Left kidney (tissue), 8 donors: ENCODE measurements at places on chromosomes 11 and 22. TPM values are rescaled to one million over a fixed set of nuclear protein-coding genes. Genes with fewer than 3 reads are reported as not detected.
A peak's percentile ranks its signal among the peaks of the same experiment; 100 is the strongest.

DNA sequence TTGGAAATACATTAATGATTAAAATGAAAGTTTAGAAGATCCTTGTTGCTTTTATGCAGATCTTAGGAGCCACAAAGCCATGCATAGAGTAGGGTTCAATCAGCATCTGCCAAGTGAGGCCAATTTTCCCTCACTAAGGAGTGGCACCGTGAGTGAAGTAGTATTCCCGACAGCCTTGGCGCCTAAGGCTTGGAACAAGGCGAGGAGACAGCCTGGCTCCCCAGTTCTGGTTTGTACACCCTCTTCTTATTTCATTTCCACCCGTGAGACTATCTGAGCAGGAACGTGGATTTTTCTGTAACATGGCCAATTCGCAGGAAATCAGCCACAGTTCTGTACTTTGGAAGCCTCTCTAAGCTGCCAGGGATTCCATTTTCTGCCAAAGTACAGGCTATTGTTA lies 22.6 kb downstream of the FADS2 start:
- DNase-seq = no peak

- no peak for DNase-seq
These were observed 515 bp downstream of the BACE1 start for GRCh38 chr11:117315285-117316196.

DNA sequence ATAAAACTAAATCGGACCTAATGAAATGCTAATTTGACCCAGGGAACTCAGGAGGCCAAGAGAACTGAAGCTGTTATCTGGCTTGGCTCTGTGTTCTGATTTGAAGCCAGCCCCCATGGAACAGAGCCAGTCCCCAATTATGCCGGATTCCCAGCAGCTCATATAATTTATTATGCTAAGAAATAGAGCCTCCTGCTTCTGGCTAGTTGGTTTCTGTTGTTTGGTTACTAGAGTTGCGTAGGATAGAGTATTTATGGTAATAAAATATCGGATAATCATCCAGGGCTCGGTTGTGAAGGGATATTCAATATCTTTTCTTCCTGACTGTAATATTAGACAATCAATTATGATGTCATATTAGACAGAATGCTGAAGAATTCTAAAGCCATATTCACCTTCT lies 120.4 kb upstream of the TTC12 start:
- DNase-seq = no peak

DNA sequence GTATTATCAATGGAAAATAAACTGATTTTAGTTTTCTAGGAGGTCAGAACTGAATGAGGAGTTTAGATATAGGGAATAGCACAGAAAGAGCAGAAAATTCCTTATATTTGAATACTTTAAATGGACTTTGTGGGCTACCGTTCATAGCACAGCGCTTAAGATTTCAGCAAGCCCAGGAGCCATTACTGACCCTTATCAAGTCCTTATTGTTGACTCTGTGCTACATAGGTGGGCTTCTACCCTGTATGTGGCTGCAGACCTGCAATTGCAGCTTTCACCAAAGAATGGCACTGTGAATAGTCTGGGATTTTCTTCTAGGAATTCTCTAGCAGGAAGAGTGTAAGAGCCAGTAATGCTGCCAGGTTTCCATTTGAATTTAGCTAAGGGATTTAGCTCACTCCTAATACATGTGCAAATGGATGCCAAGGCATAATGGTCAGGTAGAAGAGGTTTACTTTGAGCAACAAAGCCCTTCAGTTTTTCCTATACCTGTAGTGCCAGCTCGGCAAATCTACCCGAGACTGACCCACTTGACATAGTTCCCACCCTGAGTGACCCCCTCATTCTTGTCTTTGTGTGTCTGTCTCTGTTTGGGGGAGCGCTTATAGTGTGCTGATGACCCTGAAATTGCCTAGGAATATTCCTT lies 42.5 kb upstream of the DLAT start:
- DNase-seq = no peak

DNA sequence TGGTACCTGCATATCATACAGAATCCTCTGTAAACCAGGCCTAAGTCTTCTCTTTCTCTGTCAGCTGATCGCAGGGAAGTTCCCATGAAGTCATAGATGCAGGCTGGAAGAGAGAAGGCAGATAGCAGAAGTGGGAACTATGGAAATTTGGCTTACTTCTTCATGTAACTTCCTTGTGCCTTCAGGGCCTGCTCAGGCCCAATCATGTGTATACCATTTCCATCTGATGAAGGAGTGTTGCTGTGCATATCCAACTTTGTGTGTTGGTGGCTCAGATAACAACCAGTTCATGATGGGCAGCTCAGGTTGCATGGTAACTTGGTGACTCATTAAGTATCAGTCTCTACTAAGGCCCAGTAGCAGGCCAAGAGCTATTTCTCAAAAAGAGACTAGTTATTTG lies 53.1 kb upstream of the CEP295 start:
- no peak for DNase-seq

- no peak for DNase-seq
These were observed 96.9 kb upstream of the PITPNB start for GRCh38 chr22:28015676-28016601.

DNA sequence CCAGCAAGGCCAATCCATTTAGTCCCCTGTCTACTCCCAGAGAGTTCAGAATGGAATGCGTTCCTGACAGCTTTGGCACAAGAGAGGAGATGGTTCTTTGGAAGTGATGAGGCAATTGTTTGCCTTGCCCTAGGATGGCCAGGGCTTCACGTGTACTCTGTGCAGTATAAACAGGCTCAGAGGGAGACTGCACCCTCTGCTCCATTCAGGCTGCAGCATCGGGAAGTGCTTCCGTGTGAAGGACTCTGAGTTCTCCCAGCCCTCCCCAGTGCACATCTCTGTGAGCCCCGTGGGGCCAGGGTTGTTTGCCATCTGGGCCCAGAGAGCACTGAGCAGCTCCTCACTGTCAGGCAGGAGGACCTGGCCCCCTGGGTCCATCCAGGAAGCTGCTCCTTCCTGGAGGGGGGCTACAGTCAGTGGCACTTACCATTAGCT lies 215.3 kb upstream of the TBCEL start:
- no peak for DNase-seq

GRCh38 chr22:43465291-43466015 lies 53.6 kb downstream of the MPPED1 start:
- no peak for DNase-seq

- no peak for DNase-seq
These were observed 419.2 kb downstream of the TENM4 start for GRCh38 chr11:79021601-79022000.

DNA sequence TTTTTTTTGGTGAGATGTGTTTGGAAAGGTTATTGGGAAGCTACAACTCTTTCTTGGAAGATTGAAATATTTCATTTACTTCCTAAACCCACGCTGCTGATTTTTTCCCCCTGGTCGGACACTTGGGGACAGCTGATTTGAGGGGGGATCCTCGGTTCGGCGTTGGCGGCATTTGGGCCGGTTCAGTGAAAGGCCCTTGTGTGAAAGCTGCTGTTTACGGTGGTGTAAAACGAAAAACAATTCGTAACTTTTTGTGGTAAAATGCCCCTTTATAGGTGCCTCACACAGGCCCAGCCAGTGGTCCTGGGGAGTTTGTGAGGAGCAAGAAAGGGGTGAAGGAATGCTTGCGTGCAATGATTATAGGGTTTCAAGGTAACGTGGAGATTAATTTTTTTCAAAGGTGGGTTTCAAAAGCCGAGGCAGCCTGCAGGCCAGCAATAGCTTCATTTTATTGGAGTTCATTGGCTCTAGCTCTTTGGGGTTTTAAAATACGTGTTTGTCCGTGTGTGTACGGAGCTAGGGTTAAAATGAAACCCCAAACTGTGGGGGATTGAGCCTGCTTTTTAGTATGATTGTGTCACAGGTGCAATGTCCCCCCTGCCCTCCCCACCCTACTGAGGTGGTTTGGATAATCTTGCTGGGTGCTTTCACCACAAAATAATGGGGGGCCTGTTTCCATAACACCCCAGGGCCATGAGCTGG lies 77.2 kb upstream of the PPARA start:
- DNase-seq = no peak

GRCh38 chr11:44229098-44229497 lies 80.8 kb downstream of the ALX4 start:
- no peak for DNase-seq

GRCh38 chr11:70043482-70043881 lies 34.6 kb upstream of the ANO1 start:
- DNase-seq = no peak

DNA sequence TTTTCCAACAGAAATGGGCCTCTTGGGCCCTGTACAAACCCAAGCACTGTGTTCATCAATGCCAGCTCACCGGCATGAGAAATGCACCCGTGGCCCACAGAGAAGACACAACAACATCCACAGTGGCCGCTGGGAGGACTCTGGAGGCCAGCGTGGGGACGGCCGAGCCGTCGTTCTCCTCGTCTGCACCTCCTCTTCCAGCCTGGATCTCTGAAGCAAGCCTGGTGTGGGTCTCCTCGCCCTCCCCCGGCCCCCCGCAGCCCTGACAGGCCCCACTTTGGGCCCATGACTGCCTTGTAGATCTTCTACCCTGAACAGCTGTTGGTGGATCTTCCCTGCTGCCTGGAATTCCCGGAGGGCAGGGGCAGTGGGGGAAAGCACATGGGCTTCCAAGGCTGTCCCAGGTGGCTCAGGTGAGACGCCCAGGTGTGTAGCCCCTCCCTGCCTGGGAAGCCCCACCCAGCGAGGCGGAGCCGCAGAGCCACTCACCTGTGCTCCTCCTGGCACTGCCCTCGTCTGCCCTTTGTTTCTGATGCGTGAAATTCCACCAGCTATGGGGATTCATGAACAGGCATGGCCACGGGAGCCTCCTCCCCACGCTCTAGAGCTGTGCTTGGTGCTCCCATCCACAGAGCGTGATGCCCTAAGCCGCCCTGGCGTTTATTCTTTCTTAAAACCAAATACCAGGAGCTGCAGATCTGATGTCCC lies 225.9 kb downstream of the BRD1 start:
- no peak for DNase-seq

- DNase-seq = no peak
These were observed 78.6 kb upstream of the SHANK2 start for GRCh38 chr11:71330996-71331395.

- DNase-seq = no peak
These were observed 177.1 kb downstream of the LRRC4C start for GRCh38 chr11:41282395-41282794.

DNA sequence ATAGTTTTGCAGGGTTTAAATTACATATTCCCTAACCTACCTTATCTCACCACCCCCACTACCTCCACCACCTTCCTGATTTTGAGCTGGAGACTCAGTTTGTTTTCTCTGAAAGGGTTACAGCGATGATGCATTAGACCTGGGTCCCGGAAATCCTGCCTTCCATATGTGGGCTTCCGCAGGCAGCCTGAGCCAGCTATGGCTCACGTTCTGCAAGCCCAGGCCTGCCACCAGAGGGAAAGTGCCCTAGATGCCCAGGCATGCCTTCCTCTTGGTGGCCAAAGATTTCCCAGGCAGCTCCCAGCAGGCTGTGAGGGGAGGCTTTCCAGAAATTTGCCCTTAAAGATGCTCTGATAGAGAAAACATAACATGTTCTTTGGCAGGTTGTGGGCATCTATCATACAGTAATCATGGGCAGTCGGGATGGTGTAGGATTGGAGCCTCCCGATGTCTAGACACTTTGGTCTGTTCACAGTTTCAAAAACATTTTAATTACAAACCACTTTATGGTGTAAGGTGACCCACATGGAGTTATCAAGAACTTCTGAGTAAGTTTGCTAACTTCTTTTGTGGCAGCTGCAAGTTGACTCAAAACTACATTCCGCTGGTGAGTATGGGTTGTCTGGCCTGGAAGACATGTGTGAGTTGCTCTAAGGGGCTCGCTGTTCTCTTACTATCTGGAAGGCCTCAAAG lies 79.3 kb downstream of the MICAL2 start:
- no peak for DNase-seq

- DNase-seq = no peak
These were observed 59.6 kb downstream of the THAP12 start for GRCh38 chr11:76321340-76321739.

DNA sequence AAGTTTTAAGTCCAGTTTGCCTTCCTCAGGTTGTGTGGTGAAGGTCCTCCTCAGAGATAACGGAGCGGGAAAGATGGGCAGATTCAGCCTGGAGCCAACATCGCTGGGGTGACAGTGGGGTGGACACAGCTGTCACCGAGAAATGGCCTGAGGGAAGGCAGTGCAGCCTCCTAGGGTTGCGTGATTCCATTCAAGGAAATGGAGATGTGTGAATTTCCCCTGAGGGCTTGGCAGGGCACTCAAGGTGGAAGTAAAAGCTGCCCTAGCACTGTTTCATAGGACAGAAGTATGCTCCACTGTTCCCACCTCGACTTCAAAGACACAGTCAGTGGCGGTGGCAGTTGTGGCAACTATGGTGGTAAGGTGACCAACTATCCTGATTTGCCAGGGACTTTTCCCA lies 15.4 kb upstream of the CAT start:
- DNase-seq = no peak

DNA sequence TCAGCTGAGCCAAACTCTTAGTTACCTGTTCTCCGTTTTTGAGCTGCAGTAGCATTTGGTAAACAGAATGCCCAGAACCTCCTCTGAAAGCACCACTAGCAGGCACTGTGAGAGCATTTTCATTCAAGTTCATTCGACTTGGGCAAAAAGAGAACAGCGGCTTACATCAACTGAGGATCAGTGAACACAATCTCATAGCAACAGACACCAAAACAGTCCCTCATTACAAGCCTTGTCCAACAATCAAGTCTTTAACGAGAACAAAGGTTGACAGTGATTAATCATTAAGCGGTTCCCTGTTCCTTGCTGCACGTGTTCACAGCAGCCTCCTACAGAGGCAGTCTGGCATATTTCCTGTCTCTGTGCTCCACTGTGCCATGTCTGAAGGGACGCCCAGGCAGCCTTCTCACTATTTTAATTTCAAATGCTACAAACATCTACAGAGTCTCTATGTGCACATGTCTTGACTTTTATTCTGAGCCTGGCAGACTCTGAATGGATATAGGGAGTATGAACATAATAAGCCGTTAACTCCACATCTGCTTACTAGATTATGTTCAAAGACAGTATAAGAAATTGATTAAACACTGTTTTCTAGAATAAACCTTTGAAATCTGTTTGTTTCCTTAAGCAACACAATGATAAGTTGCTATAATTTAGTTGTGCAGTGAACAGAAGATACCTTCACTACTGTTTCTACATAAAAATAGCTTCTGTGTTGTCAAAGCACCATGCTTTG lies 88.3 kb upstream of the MTMR2 start:
- peak; percentile 90 for DNase-seq

DNA sequence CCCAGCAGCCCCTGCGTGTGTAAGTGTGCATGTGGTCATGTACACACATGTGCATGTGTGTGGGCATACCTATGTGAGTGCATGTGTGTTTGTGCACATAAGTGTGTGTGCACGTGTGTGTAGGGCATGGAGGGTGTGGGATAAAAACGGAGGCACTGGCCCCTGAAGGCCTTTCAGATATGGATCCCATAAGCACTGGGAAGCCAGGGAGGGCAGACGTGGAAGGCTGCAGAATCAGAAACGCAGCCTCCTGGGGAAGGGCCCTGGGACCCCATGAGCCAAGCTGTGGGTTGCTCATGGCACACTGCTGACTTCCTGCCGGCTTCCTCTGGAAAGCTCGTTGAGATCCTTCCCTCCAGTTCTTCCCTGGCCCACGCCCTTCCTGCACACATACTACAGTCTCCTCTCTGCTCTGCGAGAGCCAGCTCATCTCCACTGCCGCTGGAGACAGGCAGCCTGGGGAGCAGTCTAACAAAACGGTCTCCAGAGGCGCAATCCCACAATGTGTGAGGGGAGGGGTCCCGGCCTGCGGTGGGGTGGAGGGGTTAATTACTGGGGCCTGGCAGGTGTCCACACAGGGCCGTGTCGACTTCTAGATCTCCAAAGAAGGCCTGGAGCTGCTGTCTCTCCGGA lies 435.2 kb upstream of the B3GAT1 start:
- no peak for DNase-seq

Gene NOL12
- polyA plus RNA-seq = 19.9 TPM

Gene KCNJ11
- polyA plus RNA-seq = 2.6 TPM

Gene C11orf97
- polyA plus RNA-seq = 0.20 TPM

Gene ZP1
- polyA plus RNA-seq = 0.30 TPM

Gene FGF3
- not detected for polyA plus RNA-seq

Gene SHISAL1
- polyA plus RNA-seq = 2.3 TPM

Gene EFCAB6
- polyA plus RNA-seq = 6.5 TPM
